ENCODE measurements at places on chromosomes 3 and 15. TPM values are rescaled to one million over a fixed set of nuclear protein-coding genes. Genes with fewer than 3 reads are reported as not detected.

GRCh38 chr3:53134631-53135232, 4.5 kb upstream of the RFT1 start:
- H3K27me3 ChIP-seq = no peaks in the 10 kb centered on the region
- peak; percentile 78 for DNase-seq
- H3K4me1 ChIP-seq = peaks cover 13% of the 10 kb centered on the region
- no peak overlapping the region for H3K27ac ChIP-seq

The PPIP5K1 gene
- 33.5 TPM for total RNA-seq

DNA sequence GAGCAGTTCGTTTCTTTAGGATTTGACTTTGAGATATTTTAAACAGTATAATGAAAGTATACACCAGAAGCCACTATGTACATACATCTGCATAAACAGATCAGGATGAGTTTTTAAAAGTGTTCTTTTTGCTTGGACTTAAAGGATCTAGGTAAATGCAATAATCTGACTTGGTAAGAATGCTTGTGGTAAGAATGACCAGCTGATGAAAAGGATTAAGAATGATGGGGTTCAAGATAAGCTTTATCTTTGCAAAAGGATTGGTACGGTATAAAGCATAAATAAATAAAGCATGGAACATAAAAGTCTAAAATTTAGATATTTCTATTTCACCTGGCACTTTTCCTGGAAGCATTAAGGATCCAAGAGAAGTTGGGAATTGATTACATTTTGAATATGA, 9.8 kb upstream of the MME start:
- no peak for DNase-seq
- H3K4me3 ChIP-seq = no peak overlapping the region
- no peaks in the 10 kb centered on the region for H3K36me3 ChIP-seq
- H3K4me1 ChIP-seq = no peaks in the 10 kb centered on the region
- no peak overlapping the region for H3K27ac ChIP-seq
- no peaks in the 10 kb centered on the region for H3K27me3 ChIP-seq

- no peak overlapping the region for H3K4me3 ChIP-seq
- H3K36me3 ChIP-seq = no peaks in the 10 kb centered on the region
- no peak overlapping the region for H3K27ac ChIP-seq
These were observed 142.2 kb downstream of the NR2F2 start for GRCh38 chr15:96472681-96473080.

The AZI2 gene
- total RNA-seq = 63.3 TPM

The SQOR gene
- total RNA-seq = 79.8 TPM

All from activated CD8-positive, alpha-beta memory T cell treated with anti-CD3 and anti-CD28 coated beads, Interleukin-2, amount 10 ng/mL, durations not matched to agents 7 days and 5 days (primary cell).